ENCODE measurements at places on chromosomes 1 and 21.
A peak's percentile ranks its signal among the peaks of the same experiment; 100 is the strongest.

GRCh38 chr1:908661-909060, 15.1 kb upstream of the SAMD11 start:
- no peak for DNase-seq

DNA sequence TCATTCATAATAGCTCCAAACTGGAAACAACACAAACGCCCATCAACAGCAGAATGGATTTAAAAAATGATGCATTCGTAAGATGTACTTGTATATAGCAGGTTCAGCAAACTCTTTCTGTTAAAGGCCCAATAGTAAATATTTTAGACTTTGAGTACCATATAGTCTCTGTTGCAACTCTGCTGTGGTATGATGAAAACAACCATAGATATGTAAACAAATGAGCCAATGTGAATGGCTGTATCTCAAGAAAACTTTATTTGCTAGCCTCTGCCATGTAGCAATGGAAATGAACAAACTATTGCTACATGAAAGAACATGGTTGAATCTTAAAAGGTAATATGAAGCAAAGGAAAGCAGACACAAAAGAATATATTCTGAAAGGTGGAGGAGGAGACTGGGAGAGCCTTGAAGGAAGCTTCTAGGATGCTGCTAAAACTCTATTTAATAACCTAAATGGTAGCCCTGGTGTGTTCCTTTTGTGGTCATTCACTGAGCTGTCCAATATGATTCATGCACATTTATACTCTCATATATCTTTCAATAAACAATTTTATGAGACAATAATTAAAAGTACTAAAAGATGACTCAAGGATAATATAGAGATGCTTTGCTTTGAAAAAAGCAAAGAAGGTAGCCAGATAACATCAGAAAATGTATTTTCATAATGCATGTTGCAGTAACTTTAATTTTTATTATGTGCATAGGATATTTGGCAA, 29.1 kb upstream of the FMO3 start:
- DNase-seq: no peak

GRCh38 chr1:230772457-230773395, 25.5 kb downstream of the CAPN9 start:
- DNase-seq: no peak

- DNase-seq: no peak
Observed at GRCh38 chr1:226974544-226975258, 34.6 kb downstream of the COQ8A start.

DNA sequence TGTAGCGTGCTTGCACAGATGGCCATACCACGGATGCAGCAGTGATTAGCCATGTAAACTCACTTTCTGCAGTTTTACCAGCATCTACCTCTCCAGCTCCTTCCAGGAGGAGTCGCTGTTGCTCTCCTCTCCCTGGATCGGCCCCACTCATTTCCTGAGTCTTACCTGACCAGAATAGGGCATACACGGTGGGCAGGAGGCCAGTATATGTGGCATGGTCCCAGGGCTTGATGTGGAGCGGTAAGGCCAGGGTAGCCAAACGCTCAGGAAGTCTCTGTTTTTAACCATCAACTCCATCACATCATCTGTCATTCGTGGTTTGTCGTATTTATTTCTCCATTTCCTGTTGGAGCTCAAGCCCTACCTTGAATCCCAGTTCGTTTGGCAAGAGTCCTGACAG, 163.4 kb upstream of the USP24 start:
- DNase-seq: peak; percentile 25

- DNase-seq: no peak
Observed at GRCh38 chr21:23792300-23792699, 1815.0 kb downstream of the MRPL39 start.

GRCh38 chr1:26142159-26142558, 16.7 kb upstream of the FAM110D start:
- DNase-seq: no peak

- no peak for DNase-seq
Observed at GRCh38 chr21:32070676-32071330, 198.0 kb downstream of the HUNK start.

- DNase-seq: no peak
Observed at GRCh38 chr1:172003766-172004530, 162.7 kb downstream of the DNM3 start.

DNA sequence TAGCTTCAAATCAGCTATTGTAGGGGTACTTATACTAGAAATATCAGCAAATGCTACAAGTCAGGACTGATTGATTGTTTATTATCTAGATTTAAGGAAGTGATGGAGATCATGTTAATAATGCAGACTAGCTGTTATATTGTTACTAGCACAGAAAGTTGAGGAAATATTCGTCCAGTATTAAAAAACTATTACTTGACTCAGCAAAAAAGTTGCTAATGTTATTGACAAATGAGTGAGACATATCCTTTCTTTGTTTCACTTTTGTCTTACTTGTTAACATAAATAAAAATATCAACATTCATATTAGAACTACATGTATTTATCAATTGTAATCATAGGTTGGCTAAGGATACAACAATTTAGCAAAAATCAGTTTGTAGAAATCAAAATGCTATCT, 114.1 kb downstream of the WDR3 start:
- DNase-seq: no peak

GRCh38 chr21:37886726-37887299, 29.4 kb downstream of the KCNJ6 start:
- DNase-seq: no peak

DNA sequence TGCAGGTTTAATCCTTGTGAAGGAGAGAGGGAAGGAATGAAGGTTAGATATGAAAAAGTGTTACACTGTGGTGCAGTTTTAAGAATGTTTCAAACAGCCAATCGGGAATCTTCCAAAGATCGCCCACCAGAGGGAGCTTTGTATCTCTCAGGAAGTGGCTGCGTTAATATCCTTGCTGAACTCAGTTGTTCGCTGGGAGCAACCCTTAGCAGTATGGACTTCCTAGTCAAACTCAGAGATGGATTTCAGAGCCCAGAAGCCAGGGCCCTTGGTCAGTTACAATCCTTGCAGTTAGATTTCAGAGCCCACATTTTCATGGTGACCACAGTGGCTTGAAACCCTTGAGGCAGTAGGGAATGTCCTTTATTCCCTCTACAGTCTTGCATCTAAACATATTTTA, 136.2 kb downstream of the NTNG1 start:
- DNase-seq: peak; percentile 47

GRCh38 chr1:5410652-5411051, 581.6 kb downstream of the NPHP4 start:
- DNase-seq: no peak

GRCh38 chr1:29258189-29258975, 22.1 kb downstream of the PTPRU start:
- DNase-seq: no peak

DNA sequence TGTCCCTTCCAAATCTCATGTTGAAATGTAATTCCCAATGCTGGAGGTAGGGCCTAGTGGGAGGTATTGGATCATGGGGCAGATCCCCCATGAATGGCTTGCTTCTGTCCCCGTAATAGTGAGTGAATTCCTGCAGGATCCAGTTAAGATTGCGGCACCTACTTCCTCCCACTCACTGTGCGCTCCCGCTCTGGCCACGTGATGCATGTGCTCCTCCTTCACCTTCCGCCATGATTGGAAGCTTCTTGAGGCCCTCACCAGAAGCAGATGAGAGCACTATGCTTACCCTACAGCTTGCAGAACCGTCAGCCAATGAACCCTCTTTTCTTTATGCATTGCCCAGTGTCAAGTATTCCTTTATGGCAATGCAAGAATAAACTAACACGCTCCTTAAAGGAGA, 14.9 kb upstream of the RAB3GAP2 start:
- no peak for DNase-seq

DNA sequence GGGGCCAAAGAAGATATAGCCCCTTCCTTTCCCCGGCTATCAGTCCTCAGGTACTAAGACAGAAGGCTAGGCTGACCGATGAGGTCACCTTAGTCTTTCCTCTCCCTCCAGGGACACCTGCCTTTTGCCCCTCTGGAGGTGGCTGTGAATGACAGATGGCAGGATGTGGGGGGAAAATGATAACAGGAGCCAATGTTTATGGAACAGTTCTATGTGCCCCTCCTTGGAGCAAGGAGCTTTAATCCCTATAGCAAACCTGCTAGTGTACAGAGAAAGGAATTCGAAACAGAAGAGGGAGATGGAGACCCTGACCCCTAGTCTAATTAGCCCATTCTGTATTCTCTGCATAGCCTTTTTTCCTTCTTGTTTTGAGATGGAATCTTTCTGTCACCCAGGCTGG, 28.1 kb downstream of the SERINC2 start:
- DNase-seq: no peak

GRCh38 chr1:192003295-192004077, 154.8 kb upstream of the RGS18 start:
- DNase-seq: no peak

- DNase-seq: peak; percentile 20
Observed at GRCh38 chr1:10374442-10374860, 24.4 kb upstream of the PGD start.

GRCh38 chr1:60078182-60078581, 4.6 kb upstream of the C1orf87 start:
- DNase-seq: no peak

DNA sequence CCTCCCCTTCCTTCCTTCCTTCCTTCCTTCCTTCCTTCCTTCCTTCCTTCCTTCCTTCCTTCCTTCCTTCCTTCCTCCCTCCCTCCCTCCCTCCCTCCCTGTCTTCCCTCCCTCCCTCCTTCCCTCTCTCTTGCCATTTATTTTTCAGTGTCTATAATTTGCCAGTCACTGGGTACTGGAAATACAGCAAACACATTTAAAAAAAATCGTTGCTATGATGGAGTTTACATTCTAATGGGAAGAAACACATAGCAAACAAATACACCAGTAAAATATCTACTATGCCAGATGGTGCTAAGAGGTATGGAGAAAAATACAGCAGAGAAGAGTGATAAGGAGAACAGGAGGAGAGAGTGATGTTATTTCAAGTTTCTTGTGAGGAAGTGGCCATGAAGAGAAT, 309.5 kb downstream of the CTH start:
- DNase-seq: no peak

- peak; percentile 15 for DNase-seq
Observed at GRCh38 chr1:89615676-89616598, 17.0 kb upstream of the LRRC8C start.

- no peak for DNase-seq
Observed at GRCh38 chr1:230394134-230394533, 32.0 kb downstream of the PGBD5 start.

DNA sequence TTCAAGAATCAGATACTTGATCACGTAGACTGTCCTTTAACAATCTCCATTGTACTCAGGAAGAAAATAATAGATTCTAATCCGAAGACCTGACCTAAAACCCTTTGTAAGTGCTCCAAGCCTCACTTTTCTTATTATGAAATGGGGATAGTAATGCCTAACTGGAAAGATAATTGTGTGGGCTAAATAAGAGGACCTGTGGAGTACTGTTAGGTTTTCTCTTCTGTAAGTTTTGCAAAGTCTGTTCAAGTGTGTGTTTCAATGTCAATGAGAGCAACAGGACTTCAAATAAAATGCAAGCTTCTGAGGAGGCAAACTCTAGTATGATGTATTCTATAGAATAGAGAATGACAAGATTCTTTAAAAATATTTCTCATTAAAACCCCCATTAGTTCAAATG, 348.6 kb downstream of the USP25 start:
- DNase-seq: no peak

DNA sequence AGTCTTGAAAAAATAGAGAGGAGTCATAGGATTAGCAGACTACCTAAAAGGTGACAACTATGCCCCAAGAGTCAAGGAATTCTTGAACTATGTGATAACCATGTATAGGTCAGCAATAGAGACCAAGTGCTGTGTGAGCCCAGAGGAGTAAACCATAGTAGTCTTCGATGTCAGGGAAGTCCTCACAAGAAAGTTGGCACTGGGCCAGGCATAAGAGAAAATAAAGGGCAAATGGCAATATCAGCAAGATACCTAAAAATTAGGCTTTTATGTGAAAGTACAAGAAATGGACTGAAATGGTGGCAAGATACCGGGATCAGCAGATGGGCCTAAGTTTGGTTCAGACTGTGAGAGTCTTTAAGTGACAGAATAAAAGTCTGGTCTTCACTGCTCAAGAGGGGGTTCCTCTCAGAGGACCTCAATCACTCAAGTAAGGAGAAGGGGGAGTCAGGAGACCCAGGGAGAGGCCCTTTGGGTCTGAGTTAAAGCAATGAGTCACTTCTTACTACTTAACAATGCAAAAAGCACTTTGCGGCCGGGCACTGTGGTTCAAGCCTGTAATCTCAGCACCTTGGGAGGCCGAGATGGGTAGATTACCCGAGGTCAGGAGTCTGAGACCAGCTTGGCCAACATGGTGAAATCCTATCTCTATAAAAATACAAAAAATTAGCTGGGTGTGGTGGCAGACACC, 95.0 kb downstream of the TEX35 start:
- DNase-seq: no peak

DNA sequence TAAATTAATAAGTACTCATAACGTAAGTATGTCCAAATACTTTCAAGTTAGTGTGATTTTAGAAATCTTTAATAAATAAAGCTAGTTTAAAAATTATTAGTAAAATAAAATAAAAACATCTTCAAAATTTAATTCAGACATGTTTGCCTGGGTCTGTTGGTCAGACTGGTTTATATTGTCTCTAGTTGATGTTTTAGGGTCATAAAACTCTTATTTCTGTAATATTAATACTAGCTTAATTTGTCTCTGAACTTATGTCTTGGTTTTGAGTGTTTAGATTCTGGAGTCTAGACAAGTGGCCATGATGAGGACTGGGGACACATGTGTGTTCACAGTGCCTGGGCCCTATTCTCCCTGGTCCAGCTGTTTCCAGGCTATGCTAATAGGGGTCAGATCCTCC, 184.5 kb upstream of the TNR start:
- no peak for DNase-seq

GRCh38 chr1:85268801-85269585, 7.4 kb downstream of the BCL10 start:
- no peak for DNase-seq

- DNase-seq: no peak
Observed at GRCh38 chr21:18518054-18518481, 114.5 kb upstream of the TMPRSS15 start.

- DNase-seq: no peak
Observed at GRCh38 chr1:154906621-154907081, 29.9 kb downstream of the PMVK start.

DNA sequence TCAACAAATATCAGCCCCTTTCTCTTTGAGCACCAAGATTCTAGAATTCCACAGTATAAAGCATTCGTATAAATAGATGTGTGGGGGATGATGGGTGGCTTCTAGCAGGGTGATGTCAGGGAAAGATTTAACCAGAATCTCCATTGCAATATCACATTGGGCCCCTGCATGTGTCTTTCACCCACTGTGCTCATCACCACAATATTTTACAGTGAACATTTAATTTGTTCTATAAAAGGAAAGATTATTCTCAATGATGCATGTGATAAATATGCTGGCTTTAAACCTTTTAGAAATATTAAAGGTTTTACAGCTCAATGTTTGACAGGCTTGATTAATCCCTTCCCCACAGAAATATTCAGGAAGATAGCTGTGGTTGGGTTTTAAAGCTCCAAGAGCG, 457.8 kb upstream of the DAB1 start:
- DNase-seq: no peak

- DNase-seq: no peak
Observed at GRCh38 chr1:241507189-241507863, 12.2 kb downstream of the FH start.
